ENCODE measurements at places on chromosomes 12 and 14.

- no peak for DNase-seq
Measured at GRCh38 chr12:128025589-128026245, 241.3 kb upstream of the TMEM132C start.

DNA sequence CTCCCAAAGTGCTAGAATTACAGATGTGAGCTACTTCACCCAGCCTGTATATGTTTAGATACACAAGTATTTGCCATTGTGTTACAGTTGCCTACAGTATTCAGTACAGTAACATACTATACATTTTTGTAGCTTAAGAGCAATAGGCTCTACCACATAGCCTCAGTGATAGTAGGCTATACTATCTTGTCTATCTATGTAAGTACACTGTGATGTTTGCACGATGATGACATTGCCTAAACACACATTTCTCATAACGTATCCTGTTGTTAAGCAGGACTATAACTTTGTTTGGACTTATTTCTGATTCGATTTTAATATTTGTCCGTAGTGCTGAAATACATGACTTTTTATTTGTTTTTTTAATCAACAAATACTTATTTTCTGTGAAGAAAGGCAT is 129.2 kb downstream of the PCNX1 start:
- no peak for DNase-seq

- DNase-seq = no peak
Measured at GRCh38 chr12:3655328-3655900, 97.5 kb downstream of the CRACR2A start.

- DNase-seq = no peak
Measured at GRCh38 chr12:95089462-95089861, 16.0 kb upstream of the NR2C1 start.

DNA sequence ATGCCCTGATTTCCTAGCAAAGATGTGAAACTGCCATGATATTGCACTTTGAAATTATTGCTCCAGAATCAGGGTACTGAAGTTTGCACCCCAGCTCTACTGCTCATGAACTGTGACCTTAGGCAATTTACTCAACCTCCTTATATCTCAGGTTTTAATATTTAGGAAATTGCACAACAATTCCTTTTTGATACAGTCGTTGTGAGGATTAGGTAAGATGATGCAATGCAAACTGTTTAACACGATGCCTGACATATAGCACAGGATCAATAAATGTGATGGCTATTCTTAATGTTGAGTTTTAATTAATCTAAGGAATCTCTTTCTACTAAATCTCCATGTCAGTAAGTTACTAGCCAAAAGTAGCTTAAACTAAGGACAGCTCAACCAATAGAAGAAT is 555.8 kb downstream of the GALC start:
- DNase-seq = no peak

GRCh38 chr12:28780096-28780495 is 369.0 kb upstream of the FAR2 start:
- DNase-seq = no peak

DNA sequence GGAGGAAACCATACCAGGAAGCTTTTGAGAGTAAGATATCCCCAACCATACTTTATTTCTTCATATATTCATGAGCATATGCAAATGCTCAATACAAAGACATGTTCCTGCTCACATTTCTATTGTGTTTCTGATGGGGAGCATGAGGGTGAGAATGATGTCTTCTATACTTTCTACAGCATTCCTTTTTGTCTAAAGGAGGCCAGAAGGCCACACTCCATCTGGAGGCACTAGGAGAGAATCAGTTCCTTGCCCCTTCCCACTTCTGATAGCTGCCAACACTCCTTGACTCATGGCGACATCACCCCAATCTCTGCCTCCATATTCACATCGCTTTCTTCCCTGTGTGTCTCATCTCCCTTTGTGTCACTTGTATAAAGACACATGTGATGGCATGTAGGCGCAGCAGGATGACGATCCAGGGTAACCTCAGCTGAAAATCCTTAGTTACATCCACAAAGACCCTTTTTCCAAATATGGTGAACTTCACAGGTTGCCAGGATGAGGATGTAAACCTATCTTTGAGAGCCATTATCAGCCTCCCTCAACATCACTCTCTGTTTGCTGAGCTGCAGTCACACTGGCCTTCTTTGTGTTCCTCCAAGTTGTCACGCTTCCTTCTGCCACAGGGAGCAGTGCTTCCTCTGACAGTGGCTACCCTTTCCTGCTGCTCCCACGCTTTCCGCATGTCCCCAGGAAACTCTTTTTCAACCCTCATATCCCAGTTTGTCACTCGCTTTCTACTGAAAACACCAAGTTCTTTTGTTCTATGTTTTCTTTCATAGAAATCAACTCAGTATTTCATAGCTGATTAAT is 96.9 kb downstream of the STXBP6 start:
- no peak for DNase-seq

- no peak for DNase-seq
Measured at GRCh38 chr14:55373784-55374705, 37.6 kb downstream of the ATG14 start.

GRCh38 chr12:57093415-57094207 is 4.7 kb downstream of the NAB2 start:
- peak; percentile 81 for DNase-seq

- DNase-seq = no peak
Measured at GRCh38 chr12:95755261-95755865, 35.2 kb downstream of the NTN4 start.

GRCh38 chr14:33714527-33715226 is 236.2 kb downstream of the EGLN3 start:
- no peak for DNase-seq

- DNase-seq = no peak
Measured at GRCh38 chr14:38737686-38738407, 365.2 kb downstream of the SEC23A start.

- no peak for DNase-seq
Measured at GRCh38 chr12:115619889-115620288, 657.6 kb downstream of the MED13L start.

All from upper lobe of right lung (tissue), 1 donor.